ENCODE measurements at places on chromosomes 1 and 21.

GRCh38 chr21:46284077-46284644 is 1.2 kb downstream of the MCM3AP start:
- no peak for DNase-seq

DNA sequence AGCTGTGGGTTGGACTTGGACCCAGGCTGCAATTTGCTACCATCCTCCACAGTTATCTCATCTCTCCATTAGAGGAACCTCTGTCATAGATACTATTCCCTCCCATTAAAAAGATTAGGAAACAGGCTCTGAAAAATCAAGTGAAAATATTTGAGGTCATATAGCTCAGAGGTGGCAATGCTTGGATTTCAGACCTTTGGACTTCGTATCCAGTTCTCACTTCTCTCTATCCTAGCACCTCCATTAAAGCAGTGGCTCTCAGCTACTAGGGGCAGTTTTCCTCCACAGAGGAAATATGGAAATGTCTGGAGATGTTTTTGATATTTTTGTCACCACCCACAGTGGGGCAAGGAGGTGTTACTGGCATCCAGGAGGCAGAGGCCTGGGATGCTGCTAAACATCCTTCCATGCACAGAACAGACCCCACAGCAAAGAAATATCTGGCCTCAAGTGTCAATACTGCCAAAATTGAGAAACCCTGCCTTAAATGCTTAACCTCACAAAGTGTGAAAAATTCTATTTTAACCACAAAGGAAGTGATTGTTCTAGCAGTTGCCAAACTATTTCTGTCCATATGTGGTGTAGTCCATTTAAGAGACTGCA is 54.1 kb downstream of the C8A start:
- DNase-seq = no peak

- DNase-seq = no peak
Measured at GRCh38 chr1:50989694-50990093, 19.6 kb downstream of the CDKN2C start.

DNA sequence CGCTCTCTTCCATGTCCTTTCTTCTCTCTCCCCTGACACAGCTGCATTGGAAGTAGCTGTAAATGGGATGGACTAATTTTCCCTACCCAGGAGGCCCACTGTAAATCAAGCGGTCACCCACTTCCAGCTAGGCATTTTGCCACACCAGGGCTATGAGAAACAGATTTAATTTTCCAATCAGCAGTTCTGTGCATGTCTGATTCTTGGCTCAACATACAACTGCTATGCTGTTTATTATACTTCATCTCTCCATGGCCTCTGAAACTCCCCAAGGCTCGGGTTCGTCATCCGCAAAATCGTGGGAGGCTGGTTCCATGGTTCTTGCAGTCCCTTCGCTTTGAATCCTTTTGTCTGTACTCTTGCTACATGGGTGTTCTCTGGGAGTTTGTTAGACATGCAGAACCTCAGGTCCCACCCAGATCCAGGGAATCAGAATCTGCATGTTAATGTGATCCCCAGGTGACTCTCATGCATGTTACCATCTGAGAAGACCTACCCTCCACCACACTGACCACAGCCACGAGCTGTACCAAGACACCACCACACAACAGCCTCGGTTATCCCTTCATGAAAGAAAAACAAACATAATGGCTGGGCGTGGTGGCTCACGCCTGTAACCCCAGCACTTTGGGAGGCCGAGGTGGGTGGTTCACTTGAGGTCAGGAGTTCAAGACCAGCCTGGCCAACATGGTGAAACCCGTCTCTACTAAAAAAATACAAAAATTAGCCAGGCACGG is 190.5 kb downstream of the GABPA start:
- DNase-seq = no peak

GRCh38 chr1:236502579-236502971 is 21.2 kb upstream of the LGALS8 start:
- no peak for DNase-seq

GRCh38 chr1:32715901-32716311 is 13.3 kb upstream of the SYNC start:
- DNase-seq = no peak

DNA sequence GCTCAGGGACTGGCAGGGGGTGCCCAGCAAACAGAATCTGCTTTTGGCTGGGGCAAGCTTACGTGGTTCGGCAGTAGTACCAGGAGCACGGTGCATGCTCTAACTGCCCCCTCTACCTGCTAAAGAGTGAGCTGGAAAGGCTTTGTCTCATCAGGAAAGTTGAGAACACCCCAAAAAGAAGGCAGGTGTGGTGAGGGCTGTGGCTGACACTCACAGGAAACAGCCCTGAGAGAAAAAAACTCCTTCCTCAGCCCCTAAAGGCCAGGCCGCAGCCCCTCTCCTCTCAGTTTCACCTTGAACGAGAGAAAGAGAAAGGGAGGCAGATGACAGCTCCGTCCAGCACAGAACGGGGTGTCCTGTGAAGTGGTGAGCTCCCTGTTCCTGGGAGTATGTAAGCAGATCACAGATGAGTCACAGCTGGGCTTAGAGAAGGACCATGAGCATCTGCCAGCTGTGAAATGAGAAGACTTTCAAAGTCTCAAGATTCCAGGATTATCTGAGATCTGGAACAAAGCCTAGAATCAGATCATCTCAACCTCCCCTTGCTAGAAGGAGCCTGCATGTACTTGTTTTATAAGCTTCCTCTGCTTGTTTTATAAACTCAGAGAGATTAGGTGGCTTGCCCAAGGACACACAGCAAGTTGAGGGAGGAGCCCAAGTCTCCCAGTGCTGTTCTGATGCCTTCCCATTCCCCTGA is 13.4 kb downstream of the LAPTM5 start:
- DNase-seq = no peak

- DNase-seq = no peak
Measured at GRCh38 chr1:95636897-95637296, 402.9 kb downstream of the RWDD3 start.

GRCh38 chr1:201401700-201402099 is 2.6 kb upstream of the LAD1 start:
- DNase-seq = no peak

DNA sequence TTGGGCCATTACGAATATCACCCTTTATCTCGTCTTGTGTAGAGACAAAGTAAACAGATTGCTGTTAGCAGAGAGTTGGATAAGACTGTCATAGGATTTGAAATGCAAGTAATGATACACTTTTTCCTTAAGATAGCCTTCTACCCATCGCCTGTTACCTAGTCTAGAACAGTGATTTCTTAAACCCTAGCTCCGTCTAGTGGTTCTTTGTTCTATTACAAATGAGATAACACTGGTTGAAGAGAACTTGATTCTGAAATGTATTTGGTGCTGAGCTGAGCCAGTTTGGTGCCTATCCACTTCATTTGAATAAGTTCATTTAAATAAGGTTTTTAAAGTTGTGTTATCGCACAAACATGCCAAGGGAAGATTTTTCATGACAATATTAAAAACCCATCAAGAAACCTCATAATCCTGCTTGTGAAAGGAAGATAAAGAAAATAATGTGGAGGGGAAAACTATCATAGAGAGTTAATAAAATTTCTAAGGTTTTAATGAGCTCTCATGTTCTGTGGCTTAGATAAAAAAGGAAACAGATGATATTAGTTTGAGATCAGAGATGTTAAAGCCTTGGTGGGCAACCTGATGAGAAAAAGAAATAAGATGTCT is 1.5 kb upstream of the KCNH1 start:
- no peak for DNase-seq

GRCh38 chr1:111884772-111885443 is 104.6 kb downstream of the KCND3 start:
- DNase-seq = no peak

GRCh38 chr21:33434770-33435360 is 31.7 kb downstream of the IFNGR2 start:
- no peak for DNase-seq

DNA sequence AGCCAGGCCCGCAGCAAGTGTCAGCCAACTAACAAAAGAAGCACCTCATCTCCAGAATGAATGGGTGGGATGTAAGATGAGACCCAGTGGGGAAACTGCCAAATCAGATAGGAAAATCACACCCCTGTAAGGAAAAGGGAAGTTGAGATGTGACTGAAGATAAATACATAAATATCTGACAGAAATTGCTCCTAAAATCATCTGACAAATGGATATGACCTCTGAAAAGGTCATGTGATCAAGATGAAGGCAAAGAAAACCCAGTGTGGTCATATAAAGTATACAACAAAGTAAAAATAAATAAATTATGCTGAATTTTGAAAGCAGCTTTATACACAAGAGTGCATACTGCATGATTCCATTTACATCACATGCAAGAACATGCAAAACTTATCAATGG is 12.7 kb downstream of the SIPA1L2 start:
- no peak for DNase-seq

GRCh38 chr1:237887542-237887941 is 3.2 kb downstream of the ZP4 start:
- DNase-seq = no peak

DNA sequence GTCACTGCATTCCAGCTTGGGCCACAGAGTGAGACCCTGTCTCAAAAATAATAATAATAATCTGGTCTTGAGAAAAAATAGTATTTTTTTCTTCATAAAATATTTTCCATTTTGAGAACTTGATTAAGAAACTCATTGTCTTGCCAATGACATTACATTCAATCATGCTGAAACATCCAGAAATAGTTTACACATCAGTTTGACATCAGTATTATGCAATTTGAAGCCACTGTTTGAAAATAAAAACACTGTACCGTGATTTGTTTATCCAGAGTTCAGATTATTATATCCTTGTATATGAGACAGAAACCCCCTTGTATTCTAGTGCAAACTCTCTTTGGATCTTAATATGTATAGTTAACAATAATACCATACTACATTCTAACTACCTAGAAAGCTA is 6.9 kb downstream of the FMO2 start:
- no peak for DNase-seq

DNA sequence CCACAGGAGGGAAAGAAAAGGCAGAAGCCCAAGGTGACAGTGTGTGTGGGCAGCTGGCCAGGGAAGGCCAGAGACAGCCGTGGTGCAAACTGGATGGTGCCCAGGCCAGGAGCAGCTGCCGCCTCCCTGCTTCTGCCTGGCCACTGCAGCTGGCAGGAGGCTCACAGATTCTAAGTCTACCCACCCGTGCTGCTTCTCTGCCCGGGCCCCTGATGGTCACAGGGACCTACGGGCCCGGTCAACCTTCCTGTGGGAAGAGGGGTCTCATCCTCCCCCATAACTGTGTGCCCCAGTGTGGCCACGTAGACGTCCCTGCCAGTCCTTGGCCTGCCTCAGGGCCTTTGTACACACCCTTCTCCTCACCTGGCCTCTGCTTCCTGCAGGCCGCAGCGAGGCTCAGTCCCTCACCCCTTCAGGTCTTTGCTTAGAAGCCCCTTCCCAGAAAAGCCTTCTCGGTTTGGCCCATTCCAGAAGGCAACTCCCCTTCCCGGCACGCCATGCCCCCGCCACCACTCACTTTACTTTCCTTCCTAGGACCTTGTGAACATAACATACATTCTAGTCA is 192.6 kb upstream of the AJAP1 start:
- DNase-seq = no peak

- no peak for DNase-seq
Measured at GRCh38 chr21:30129246-30129645, 37.4 kb downstream of the CLDN17 start.

GRCh38 chr1:165501970-165502348 is 41.8 kb upstream of the LRRC52 start:
- no peak for DNase-seq

GRCh38 chr1:19338323-19338762 is 26.2 kb downstream of the SLC66A1 start:
- no peak for DNase-seq
